SJSA1 (cell line): ENCODE measurements at places on chromosomes 2 and 18. TPM values are rescaled to one million over a fixed set of nuclear protein-coding genes. Genes with fewer than 3 reads are reported as not detected.

CDH7 gene
- total RNA-seq = not detected in 2 replicates

SMAD7 gene
- 52.2 and 64.5 TPM in 2 replicates for total RNA-seq

C18orf54 gene
- total RNA-seq = 5.3 and 10.2 TPM in 2 replicates

DNA sequence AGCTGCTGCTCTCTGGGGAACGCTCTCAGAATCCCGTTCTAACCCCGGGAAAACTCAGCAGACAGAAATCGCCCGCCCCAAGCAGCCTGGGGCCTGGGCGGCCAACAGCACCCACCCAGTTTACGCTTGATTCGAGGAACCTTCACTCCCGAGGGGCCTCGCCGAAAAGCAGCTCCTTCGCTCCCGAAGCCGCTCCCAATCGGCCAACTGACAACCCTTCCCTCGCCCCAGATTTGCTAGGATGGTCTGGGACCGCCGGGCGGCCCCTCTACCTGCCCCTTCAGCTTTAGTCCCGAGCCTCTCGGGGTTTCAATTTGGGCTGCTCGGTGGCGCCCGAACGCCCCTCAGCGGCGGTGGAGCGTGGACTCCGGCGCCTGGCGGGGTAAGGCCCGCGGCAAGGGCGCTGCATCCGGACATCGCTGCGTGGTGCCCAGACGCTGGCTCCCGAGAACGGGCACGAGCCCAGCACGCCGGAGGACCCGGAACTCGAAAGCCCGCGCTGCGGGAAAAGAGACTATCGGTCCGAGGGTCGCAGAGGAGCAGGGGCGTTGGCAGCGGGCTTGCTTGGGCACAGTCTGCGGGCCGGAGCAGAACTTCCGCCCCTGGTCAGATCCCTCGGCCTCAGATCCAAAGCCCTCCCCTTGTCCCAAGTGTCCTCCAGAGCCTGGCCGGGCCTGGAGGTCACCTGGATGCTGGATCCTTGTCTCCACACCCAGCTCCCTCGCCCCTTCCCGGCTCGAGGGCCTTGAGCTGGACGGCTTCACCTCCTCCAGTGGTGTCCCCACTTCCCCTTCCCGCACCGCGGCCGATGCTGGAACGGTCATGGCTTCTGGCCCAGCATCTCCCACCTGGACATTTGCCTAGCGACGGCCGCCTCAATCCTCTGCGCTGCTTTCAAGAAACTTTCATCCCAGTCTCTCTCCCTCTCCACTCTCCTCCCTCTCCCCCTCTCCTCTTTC lies 3.0 kb upstream of the OTX1 start:
- H3K4me3 ChIP-seq = no peak overlapping the region
- no peak overlapping the region for H3K27ac ChIP-seq
- H3K4me1 ChIP-seq = no peaks in the 10 kb centered on the region; the same call in 1 of the 2 replicates
- no peaks in the 10 kb centered on the region for H3K27me3 ChIP-seq
- no peaks in the 10 kb centered on the region for H3K36me3 ChIP-seq

GRCh38 chr18:80159713-80160636 lies 50.9 kb downstream of the ADNP2 start:
- no peak for DNase-seq
- no peak overlapping the region for H3K4me3 ChIP-seq
- H3K36me3 ChIP-seq = no peaks in the 10 kb centered on the region
- no peaks in the 10 kb centered on the region for H3K4me1 ChIP-seq
- no peaks in the 10 kb centered on the region for H3K27me3 ChIP-seq
